ENCODE measurements at places on chromosomes 1 and 21.

- DNase-seq = no peak
These were observed 15.8 kb downstream of the RNF223 start for GRCh38 chr1:1058088-1058905.

GRCh38 chr1:22442212-22442894 lies 9.3 kb upstream of the ZBTB40 start:
- no peak for DNase-seq

DNA sequence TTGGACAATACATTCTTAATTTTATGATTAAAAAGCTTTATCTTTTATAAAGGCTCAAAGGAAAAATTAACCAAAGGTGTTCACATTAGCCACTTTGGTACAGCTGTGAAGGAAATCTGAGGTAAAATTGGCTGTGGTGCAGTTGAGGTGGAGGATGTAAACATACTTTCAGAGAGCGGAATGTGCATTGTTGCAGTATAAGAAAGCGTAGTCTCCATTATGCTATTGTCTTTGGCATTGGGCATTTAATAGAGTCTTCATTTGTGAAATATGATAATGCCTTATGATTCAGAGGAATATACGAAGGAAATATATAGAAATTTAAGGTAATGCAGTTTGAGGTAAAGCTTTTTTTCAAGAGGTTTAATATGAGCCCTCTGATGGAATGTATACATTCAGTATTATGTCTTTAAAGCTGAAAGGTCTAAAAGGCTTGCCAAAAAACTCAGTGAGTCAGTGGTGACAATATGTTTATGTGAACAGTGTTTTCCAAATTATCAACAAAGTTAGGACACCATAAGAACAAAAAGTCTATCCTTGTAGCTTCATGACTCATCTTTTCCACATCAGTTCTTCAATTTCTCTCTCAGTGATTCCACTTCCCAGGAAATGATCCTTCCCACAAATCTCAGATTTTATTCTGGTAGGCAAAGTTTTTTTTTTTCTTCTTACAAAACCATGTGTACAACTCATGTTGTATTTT lies 26.9 kb upstream of the DDR2 start:
- DNase-seq = no peak

GRCh38 chr21:29078869-29079767 lies 5.7 kb upstream of the CCT8 start:
- peak; percentile 8 for DNase-seq

GRCh38 chr1:185987611-185988321 lies 253.6 kb downstream of the HMCN1 start:
- no peak for DNase-seq

- DNase-seq = no peak
These were observed 102.3 kb upstream of the ZNF648 start for GRCh38 chr1:182163821-182164223.

DNA sequence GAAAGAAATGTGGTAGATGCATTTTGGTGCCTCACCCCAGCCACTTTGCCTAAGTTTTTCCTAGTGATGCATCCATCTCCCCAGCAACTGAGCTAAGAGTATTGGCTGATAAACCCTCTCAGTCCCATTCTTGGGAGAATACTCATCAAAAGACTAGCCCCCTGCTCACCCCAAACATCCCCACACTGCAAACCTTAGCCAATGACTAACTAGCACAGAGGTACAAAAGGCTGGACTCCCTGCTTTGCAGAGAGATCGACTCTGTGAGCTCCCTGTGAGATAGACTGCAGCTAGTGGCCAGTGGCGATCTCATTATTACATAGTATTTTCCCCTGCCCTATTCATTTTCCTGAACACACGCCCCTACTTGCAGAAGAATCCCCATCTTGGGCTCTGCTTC lies 155.3 kb downstream of the HHIPL2 start:
- DNase-seq = no peak

GRCh38 chr1:30891227-30891552 lies 17.4 kb downstream of the SDC3 start:
- no peak for DNase-seq

- DNase-seq = peak; percentile 43
These were observed 10.9 kb downstream of the MORC3 start for GRCh38 chr21:36330904-36331303.

DNA sequence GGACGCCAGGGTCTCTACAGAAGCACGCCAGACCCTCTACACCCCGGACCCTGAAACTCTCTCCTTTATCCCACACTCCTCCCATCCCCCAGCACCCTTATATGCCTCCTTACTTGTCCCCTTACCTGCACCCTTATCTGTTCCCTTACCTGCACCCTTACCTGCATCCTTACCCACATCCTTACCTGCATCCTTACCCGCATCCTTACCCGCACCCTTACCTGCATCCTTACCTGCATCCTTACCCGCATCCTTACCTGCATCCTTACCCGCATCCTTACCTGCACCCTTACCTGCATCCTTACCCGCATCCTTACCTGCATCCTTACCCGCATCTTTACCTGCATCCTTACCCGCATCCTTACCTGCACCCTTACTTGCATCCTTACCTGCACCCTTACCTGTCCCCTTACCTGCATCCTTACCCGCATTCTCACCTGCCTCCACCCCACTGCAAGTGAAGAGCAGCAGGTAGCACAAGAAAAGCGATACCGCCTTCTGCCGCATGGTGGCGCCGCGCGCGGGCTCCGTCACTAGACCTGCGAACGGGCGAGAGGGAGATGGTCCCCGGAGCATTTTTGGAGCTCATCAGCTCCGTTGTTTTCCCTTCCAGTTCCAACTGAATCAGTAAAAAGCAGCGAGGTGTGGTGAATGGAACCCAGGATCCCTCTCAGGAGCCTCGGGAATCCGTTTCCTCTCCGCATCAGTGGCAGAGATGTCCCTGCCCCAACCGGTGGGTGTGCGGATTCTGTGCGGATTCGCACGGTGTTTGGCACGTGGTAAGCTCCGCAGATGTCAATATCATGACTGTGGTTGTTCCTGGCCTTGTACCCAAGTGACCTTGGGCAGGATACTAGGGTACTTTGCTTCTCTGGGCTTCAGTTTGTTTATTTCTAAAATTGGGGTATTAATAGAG lies 2.9 kb downstream of the IFI6 start:
- DNase-seq = peak; percentile 46

DNA sequence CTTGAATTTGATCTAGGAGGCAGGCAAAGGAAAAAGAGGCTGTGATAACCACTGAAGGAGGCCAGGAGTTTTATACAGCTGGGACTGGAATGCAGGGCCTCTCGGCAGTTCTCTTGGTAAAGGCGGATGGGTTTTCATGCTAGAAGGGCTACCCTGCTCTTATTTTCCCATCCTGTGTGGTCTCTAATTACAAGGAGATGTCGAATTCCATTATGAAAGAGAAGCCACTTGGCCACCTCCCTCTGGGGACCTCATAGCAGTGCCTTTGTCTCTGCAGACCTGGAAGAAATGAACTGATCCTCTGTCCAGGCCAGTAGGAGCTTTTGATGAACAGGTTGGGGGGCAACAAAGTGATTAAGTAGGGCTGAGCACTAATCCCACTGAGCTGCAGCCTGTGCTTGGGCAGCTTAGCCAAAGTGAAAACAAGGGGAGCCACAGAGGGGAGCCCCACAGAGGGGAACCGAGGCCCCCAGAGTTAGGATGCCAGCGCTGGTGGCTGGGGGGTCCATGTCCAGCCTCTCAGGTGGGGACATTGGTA lies 42.2 kb upstream of the BCAR3 start:
- DNase-seq = no peak

- no peak for DNase-seq
These were observed 613.1 kb upstream of the PKN2 start for GRCh38 chr1:88070956-88071355.

DNA sequence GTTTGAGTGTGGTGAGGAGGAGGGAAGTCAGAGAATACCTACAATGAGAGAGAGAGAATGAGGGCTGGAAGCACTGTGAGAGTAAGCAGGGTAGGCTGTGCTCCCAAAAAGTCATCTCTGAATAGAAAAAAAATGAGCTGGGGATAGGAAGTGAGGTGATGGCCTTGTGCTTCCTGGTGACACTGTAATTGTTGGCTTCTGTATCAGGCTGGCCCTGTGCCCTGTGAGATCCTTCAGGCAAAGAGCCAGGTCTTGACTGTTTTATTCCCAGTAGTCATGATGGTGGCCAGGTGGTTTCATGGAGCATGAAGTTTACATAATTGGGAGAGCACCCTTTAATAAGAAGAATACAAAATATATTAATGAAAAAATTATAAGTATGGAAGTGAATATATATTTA lies 20.4 kb upstream of the SPATA6 start:
- DNase-seq = no peak

DNA sequence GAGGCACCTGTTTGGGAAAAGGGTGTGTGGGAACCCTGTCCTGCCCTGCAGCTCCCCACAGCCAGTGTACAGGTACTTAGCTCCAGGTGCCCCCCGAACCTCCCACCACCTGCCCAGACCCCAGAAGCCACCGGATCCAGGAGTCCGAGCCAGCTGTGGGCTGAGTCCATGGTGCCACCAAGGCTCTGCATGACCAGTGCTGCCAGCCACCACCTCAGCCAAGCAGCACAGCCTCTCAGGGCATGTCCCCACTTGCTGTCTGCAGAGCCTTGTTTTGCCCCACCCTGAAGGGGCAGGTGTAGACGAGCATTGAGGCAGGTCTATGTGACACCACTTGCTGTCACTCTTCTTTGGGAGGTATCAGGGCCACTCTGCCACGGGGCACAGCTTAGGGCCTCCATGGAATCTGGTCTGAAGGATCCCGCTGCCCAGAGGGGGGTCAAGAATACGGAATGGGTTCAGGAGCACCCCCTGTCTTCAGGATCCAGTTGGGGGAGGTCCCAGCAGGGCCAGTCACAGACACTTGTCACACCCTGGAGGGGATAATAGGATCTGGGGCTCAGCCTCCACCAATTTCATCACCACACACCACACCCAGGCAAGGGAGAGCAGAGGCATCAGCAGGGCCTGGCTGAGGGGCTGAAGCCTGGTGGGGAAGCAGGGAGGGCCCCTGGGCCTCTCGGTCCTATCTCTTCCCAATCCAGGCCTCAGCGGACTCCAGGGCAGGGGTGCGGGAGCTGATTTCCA lies 27.7 kb downstream of the ARHGEF19 start:
- DNase-seq = no peak

DNA sequence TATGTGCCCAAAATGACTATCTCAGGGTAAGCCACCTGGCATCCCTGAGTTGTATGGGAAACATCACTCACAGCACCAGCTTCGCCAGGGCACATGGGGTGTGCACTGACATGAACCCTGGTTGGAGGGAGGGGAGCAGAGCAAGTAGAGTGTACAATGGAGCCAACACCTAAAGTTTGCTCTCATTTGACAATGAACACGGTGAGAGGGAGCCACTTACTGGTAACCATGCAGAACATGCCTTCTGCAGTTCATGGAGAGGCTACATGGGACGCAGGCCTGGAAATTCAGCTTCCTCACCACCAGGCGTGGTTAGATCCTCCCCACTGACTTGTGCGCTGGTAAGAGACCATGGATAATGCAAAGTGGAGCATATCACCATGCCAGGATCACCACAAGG lies 10.0 kb upstream of the CPLANE2 start:
- DNase-seq = no peak

GRCh38 chr1:17232759-17233661 lies 15.9 kb upstream of the PADI3 start:
- DNase-seq = peak; percentile 38

- no peak for DNase-seq
These were observed 3.0 kb upstream of the TMEM52 start for GRCh38 chr1:1921901-1922701.

- peak; percentile 45 for DNase-seq
These were observed 56.8 kb upstream of the PRDX6 start for GRCh38 chr1:173420330-173420806.

DNA sequence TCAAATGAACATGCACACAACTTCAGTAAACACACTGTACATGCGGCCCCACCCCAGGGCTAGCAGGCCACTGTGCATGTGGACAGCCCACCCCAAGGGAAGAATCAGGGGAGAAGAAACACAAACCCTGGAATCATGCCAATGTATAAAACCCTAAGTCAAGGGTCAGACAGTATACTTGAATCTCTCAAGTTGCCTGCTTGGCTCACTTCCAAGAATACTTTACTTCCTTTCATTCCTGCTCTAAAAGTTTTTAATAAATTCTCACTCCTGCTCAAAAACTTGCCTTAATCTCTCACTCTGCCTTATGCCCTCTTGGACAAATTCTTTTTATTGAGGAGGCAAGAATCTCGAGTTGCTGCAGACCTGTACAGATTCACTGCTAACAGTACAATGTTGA lies 231.2 kb upstream of the CACYBP start:
- no peak for DNase-seq

DNA sequence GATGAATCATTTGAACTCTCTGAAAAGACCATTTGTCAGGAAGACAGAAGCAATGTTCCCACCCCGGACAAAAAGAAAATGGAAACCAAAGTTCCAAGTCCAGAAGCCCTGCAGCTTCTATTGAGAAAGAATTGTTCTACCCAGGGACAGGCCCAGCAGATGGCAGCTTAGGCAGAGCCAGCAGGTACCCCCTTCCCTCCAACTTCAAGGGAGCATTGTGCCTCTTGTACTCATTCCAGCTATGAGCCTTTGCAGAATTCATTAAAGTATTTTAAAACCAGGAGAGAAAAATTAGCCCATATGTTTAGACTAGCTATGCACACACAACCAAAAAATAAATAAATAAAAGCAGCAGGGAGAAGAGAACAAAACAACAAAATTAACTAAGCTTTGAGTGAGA lies 85.2 kb upstream of the KCND3 start:
- no peak for DNase-seq

- DNase-seq = no peak
These were observed 2.2 kb upstream of the HUNK start for GRCh38 chr21:31870472-31871193.

GRCh38 chr1:150764617-150765101 lies 919 bp downstream of the CTSS start:
- DNase-seq = no peak

GRCh38 chr1:84146411-84147032 lies 2.5 kb downstream of the PRKACB start:
- no peak for DNase-seq

GRCh38 chr1:202365092-202365815 lies 16.8 kb downstream of the PPP1R12B start:
- no peak for DNase-seq

- peak; percentile 56 for DNase-seq
These were observed 94.4 kb downstream of the MIS18A start for GRCh38 chr21:32184485-32184884.

DNA sequence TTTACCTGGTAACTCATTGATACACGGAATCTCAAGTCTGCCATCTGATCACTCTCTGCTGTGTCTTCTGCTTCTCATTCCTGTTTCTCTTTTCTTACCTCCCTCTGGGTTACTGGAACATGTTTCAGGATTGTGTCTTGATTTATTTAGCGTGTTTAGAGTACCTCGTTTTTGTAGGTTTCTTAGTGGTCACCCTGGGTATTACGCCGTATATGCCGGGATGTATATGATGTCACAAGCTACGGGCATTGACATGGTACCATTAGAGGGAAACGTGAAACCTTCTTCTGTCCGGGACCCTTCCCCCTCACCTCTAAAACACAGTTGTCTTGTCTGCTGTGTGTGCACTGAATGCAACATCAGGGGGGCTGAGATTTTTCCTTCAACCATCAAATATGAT lies 2.8 kb downstream of the ACTRT2 start:
- no peak for DNase-seq

GRCh38 chr1:240956020-240956419 lies 344.1 kb upstream of the GREM2 start:
- DNase-seq = no peak

Data from COR-L47 (cell line).